NB4 (cell line): ENCODE measurements at places on chromosomes 6 and 20.

DNA sequence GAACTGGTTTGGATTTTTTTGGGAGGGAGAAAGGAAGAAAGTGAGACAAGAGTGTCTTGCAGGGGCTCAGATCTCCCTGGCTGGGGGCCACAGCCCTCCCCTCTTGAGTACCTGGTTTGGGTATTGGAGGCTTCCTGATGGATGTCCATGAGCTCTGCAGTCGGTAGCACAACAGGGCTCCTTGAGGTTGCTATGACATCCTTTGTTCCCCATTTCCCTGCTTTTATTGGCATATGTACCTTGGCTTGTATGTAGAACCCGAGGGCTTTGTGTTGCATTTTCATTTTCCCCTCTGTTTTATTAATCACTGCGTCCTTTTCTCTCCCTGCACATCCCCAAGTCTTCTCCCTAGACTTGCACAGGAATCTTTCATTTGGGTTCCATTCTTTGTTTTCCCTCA lies 355.5 kb upstream of the TSHZ2 start:
- DNase-seq = no peak

GRCh38 chr6:113291751-113292445 lies 565.2 kb upstream of the MARCKS start:
- no peak for DNase-seq

DNA sequence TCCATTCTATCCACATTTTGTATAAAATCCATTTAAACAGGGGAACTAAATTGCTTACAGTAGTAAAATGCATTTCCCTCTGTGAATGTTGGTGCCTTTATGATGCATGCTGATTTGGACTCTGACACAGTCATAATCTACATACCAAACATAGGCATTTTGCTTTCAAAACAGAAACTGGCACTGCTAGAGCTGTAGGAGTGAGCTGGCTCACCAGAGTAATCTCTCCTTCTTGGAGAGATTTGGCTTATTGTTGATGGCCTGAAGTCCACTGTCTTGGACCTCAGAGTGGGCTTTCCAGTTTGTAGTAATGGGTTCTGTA lies 363.2 kb upstream of the FLRT3 start:
- no peak for DNase-seq

DNA sequence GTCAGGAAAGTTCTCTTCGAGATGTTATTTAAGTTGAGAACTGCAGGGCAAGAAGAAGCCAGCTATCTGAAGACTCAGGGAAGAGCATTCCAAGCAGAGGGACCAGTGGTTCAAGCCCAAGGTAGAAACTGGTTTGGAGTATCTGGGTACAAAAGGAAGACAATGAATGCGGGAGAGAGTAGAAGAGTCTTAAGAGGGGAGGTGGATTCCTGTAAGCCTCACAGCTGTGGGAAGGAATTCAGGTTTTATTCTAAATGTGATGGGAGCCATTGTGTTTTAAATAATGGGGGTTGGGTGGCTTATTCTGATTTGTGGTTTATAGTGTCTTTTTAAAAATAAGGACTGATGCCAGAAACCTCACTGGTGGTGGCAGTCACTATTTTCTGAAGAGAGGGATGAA lies 37.6 kb upstream of the TENT5A start:
- no peak for DNase-seq

DNA sequence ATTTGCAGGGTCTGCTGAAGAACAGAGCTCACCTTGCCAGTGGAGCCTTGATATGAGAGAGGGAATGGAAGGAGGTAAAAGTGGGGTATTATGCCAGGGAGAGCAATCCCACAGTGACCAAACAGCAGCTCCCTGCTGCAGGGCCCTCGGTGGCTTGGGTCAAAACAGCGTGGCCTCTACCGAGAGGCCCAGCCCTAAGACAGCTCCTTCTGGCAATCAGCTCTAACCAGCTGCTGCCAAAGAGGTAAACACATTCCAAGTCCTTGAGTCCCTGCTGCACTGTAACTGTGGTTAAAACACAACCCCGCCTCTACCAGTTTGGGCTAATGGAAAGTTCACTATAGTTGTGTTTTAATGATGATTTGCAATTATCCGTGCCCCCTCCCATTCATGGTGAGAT lies 1.4 kb upstream of the DAAM2 start:
- no peak for DNase-seq

GRCh38 chr6:55917751-55918415 lies 42.5 kb upstream of the BMP5 start:
- DNase-seq = no peak

DNA sequence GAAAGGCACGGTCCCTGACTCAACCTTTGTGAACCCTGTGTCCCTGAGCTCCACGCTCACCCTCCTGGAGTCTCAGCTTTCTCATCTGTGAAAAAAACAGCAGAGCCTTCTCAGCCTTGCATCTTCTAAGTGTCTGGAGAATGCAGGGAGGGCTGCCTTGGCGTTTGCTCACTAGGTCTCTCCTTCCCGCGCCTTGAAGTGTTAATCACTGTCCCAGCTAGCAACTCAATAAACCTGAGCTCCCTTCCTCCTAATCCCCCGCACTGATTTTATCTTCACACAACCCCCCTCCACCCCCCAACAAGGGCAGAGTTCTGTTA lies 34.9 kb upstream of the FOXC1 start:
- no peak for DNase-seq

- DNase-seq = no peak
These were observed 139.5 kb upstream of the FAM83B start for GRCh38 chr6:54706844-54707605.

GRCh38 chr6:40963019-40963418 lies 76.0 kb downstream of the UNC5CL start:
- DNase-seq = no peak

DNA sequence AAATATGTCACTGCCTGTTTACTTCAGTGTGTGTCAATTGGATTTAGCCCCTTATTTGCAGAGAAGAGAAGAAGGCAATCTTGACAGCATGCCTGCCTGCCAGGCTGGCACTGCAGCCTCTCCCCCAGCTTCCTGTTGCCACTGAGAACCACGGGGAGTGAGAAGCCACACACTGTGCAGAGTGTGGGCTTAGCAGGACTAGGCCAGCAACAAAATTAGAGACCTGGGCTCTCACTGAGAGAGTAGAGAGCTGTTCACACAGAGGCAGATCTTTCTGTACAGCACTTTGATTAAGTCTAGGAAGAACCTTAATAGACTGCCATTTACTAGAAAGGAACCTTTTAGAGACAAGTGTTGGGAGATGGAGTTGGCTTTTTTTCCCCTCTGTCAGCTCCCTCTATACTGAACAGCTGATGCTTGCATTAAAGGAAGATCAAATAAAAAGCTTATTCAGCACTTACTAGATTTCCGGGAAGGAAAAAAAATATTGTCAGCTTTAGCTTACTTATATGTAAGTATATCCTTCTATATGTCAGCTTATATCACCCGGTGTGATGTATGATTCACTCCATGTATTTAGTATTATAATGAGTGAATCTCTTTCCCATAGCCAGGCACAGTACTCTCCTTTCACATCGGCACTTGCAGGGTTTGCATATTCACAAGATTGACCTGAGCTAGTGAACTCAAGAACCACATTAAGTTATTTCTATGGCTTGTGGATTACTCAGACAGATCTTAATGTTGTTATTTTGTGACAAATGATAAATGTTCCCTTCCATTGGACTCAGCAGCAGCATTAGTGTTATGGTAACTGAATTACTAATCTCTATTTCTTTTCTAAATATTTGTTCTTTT lies 851.0 kb upstream of the EPHA7 start:
- DNase-seq = peak; percentile 11

DNA sequence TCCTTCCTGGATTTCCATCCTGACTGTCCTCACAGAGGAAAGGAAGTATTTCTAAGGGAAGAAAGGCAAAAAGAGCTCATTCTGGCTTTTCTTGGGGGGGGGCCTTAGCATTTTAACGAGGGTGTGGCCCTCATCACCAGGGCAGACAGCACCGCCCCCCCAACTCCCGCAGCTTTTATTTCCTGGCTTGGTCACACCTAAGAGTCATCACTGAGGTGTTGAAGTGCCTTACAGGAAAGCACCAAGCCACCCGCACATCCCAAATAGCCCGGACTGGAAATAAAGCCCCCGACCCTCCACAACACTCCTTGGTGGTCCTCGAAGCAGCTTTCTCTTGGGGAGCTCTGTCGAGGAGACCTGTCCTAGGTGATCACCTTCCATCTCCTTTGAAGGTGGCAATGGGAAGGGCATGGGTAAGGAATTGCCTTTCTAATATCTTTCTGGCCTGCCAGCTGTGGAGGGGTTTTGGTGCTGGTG lies 1.3 kb downstream of the PTK7 start:
- DNase-seq = no peak

DNA sequence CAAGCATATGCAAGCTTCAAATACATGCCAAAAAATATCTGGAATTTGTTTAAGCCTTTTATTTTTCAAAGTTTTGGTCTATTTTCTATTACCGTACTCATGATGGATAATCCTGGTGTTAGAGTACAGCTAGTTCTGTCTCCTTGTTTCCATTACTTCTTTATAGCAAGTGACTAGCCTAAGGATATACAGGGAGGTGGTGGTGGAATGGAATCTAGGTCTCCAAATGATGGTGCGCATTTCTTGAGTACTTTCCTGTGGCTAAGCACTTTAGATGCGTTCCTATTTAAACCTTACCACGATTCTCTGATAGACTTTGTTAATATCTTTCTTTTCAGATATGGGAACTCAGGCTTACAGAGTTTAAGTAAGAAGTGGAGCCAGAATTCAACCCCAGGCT lies 3.5 kb downstream of the SLC16A10 start:
- DNase-seq = no peak

- DNase-seq = peak; percentile 88
These were observed 41.7 kb upstream of the EMILIN3 start for GRCh38 chr20:41408156-41408794.

DNA sequence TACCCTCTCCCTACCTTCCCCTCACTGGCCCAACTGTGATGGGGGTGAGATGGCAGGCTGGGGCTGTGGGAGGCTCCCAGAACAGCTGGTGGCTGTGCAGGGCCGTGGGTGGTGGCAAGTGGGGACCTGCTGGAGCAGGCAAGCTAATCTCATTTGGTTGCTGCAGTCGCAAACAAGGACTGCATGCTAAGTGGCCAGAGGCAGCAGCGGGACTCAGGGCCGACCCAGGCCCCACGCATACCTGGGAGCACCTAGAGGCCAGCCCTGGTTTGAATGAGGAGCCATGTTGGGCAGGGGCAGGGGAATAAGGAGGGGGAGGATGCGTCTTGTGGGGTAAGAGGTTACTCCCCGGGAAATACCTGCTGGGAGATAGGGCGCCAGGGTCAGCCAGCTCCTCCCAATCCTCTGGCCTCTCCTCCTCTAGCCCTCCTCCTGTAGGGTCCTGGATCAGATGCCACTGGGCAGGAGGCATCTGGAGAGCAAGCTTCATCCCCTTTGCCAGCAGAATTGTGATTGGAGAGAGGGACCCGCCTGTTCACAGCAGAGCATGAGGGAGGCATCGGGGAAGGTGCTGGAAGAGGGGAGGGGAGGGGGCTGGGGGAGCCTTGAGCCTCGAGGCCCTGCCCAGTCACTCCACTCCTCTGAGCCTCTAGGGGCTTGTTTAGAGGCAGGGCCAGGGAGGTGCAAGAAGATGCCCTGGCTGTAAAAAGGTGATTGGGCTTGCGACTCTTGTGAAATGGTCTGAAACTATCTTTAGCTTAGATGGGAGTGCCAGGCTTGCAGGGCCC lies 24.3 kb upstream of the CDH22 start:
- DNase-seq = peak; percentile 48

GRCh38 chr6:140049251-140049650 lies 674.8 kb upstream of the CITED2 start:
- no peak for DNase-seq

DNA sequence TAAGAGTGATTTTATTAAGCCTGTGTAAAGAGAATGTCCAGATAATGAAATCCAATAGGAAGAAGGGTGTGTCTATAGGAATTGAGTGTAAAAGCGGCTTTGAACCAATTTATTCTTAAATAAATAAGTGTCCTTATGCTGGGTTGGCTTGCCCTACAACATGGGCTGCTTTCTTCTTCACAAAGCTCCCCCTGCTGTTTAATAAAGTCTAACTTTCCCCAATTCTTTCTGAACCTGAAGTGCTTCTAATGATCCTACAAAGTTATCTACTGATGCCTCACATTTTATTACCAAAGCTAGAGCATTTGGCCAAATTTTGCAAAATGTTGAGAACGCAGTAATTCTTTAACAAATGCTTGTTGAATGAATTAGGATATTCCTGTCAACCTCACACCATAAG lies 36.3 kb upstream of the SIRT5 start:
- DNase-seq = peak; percentile 56

DNA sequence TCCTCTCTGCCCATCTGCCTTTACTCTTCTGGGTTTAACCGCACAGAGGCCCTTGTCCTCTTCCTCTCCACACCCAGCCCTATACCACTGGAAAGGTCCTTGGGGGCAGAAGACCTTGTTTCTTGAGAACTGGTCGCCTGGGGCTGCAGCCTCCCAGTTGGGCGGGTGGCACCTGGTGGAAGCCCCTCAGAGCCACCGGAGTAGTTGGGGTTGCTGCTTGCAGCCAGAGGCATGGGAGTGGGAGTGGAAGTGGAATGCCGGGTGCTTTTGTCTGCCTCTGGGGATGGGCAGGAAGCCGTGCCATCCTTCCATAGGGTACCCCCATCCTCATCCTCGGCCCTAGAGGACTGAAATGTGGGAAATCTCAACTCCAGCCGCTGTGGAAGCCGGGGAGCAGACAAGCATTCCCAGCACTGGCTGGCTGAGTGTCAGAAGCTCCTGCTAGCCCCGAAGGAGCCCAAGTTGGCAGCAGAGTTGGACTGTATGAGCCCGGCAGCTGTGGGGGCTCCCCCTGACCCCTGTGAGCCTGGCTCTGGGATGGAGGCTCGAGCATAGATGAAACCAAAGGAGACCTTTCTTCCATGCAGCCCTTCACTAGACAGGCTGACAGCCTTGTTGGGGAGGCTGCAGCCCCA lies 1.2 kb downstream of the VSTM2L start:
- DNase-seq = no peak

- peak; percentile 76 for DNase-seq
These were observed 2.2 kb downstream of the HSPA1B start for GRCh38 chr6:31829633-31830283.

GRCh38 chr20:16411361-16411760 lies 161.9 kb downstream of the KIF16B start:
- no peak for DNase-seq
